CD4-positive, alpha-beta T cell treated with Interleukin-15 for 1 hour (primary cell): ENCODE measurements at places on chromosomes 4 and X.

- DNase-seq, result no peak
These were observed 191.7 kb upstream of the CPEB2 start for GRCh38 chr4:14810568-14810967.

- no peak for DNase-seq
These were observed 6.2 kb downstream of the RTL5 start for GRCh38 chrX:72125331-72126047.

GRCh38 chr4:38322714-38323113 lies 341.3 kb upstream of the KLF3 start:
- no peak for DNase-seq

GRCh38 chrX:103608306-103608963 lies 672 bp downstream of the TCEAL3 start:
- no peak for DNase-seq

DNA sequence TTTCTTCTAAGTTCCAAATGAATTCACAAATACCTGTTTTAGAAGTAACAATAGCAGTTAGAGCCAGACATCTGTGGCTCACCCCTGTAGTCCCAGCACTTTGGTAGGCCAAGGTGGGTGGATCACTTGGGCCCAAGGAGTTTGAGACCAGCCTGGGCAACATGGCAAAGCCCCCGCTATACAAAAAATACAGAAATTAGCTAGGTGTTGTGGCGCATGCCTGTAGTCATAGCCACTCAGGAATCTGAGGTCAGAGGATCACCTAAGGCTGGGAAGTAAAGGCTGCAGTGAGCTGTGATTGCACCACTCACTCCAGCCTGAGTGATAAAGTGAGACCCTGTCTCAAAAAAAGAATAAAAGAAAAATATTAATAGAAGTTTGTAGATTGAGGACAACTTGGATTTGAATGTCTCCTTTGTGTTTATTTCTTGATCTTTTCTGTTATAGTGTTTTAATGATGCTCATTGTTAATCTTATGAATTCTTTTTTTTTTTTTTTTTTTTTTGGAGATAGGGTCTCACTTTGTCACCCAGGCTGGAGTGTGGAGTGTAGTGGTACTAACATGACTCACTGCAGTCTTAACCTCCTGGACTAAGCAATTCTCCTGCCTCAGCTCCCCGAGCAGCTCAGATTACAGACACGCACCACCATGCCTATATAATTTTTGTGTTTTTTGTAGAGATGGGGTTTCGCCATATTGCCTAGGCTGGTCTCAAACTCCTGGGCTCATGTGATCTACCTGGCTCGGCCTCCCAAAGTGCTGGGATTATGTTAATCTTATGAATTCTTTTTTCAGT lies 30.7 kb upstream of the RAPGEF2 start:
- no peak for DNase-seq

GRCh38 chr4:124941267-124941666 lies 228.7 kb upstream of the ANKRD50 start:
- no peak for DNase-seq

- DNase-seq, result no peak
These were observed 53.4 kb downstream of the HNRNPD start for GRCh38 chr4:82320351-82320750.
